ENCODE measurements at places on chromosomes 7 and 10.

- DNase-seq: no peak
These were observed 110.5 kb downstream of the C10orf105 start for GRCh38 chr10:71608819-71609768.

GRCh38 chr10:131657318-131657984, 243.4 kb upstream of the PPP2R2D start:
- DNase-seq: no peak

- DNase-seq: no peak
These were observed 183.5 kb downstream of the MAD1L1 start for GRCh38 chr7:2049111-2049781.

GRCh38 chr10:5534880-5535856, 10.4 kb downstream of the CALML3 start:
- DNase-seq: no peak

- DNase-seq: no peak
These were observed 69.3 kb downstream of the ALOX5 start for GRCh38 chr10:45443101-45444009.

DNA sequence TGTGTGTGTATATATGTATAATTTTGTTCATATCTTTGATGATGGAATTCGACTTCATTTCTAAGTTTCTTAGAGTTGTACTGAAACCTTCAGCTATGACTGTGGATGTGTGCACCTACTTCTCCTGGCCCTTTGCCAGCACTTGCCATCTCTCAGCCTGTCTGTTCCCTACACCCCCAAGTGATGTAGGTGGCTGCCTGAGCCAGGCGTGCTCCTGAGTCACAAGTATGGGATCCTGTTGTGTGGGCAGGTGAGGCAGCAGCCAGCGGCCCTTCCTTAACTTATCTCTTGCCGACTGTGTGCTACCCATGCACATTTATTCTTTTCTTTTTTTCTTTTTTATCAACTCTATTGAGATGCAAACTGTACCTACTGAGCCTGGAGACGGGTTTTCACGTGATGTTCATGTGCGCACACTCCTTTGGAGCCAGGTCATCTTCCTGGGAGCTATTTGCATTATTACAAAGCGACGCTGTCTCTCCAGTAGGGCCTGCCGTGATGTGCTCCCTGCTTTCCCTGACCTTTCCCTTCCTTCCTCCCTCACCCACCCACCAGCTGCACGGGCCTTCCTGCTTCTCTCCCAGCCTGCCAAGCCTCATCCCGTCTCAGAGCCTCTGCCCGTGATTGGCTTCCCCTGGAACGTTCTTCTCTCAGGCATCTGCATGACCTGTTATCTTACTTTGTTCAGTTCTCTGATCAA, 31.3 kb upstream of the GALNT11 start:
- no peak for DNase-seq

DNA sequence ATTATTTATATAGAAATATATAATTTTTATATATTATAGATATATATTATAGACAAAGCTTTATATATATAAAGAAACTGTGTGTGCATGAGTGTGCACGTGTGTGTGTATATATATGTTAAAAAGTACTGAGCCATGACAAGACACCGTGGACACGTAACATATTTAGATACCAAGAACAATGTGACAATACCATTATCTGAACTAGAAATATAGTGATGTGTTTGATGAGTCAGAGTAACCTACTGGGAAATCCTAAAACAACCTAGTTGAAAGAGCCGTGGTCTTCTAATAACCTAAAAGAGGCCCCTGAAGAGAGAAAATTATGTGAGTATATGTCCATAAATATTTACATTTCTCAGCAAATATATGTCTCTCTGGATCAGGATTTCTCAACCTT, 50.7 kb upstream of the ITGB8 start:
- DNase-seq: no peak

DNA sequence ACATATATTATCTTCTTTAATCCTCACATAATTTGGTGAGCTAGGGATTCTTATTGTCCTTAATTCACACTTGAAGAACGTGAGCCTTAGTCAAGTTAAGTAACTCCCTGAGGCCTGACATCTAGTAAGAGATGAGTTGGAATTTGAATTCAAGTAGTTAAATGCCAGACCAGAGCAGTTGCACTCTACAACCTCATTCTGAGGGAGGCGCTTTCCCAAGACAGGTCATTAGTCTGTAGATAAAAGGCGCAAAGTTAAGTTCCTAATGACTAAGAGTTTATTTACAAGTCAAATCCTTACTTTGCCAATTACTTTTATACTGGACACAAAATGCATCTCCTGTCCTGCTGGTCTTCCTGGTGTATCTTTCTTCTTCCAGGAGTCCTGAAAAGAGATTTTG, 3.6 kb upstream of the EXOC6 start:
- DNase-seq: no peak

GRCh38 chr10:101552442-101552841, 35.6 kb downstream of the POLL start:
- DNase-seq: no peak

DNA sequence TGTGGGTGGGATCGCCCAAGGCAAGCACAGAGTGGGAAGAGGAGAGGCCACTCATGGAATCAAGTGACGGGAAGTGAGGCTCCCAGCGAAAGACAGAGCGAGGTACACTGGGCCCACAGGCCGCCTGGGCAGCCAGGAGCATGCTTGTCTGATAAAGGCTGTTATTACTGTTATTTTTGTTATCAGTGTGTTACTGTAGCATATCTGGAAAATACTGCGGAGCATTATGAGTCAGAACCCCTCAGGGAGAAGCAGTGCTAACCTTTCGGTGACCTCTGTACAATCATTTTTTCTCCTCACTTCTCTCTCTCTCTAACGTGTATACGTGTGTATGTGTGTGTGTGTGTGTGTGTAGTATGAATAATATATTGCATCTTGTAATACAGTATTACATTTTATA, 3.8 kb upstream of the TCERG1L start:
- no peak for DNase-seq

GRCh38 chr7:151776876-151777494, 99.9 kb downstream of the PRKAG2 start:
- no peak for DNase-seq

- no peak for DNase-seq
These were observed 31.2 kb downstream of the ZNF467 start for GRCh38 chr7:149742075-149742701.

GRCh38 chr10:21313691-21314090, 211.8 kb downstream of the SKIDA1 start:
- no peak for DNase-seq

GRCh38 chr10:45063591-45064231, 63.0 kb downstream of the ZNF22 start:
- DNase-seq: no peak

- DNase-seq: no peak
These were observed 147.9 kb upstream of the FAM20C start for GRCh38 chr7:44541-44896.

DNA sequence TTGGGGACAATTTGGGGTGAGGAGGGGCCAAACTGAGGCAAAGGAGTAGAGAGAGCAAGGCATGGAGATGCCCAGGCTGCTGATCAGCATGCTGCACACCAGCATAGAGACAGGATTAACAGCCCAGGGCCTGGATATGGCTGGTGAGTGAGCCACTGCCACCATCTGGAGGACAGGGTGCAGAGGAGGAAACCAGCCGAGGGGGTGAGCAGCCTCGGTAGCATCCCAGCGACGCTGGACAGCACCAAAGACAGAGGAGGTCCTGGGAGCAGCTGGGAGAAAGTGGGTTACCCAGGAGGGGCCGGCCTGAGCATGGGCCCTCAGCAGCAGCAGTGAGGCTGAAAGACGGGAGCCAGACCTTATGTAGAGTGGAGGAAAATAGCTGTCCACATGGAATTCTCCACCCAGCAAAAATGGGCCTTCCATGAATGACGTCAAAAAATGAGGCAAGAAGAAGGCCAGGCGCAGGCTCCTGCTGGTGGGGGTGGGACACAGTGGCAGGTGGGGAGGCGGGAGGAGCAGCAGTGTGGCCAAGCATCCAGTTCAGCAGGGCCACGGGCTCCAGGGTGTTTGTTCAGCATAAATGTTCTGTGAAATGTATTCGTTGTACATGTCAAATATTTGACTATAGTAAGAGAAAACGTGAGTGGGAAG, 16.7 kb downstream of the RET start:
- DNase-seq: no peak

- no peak for DNase-seq
These were observed 22.8 kb downstream of the C10orf105 start for GRCh38 chr10:71696628-71697326.

- no peak for DNase-seq
These were observed 531.7 kb downstream of the DNAJB9 start for GRCh38 chr7:109101332-109101731.

DNA sequence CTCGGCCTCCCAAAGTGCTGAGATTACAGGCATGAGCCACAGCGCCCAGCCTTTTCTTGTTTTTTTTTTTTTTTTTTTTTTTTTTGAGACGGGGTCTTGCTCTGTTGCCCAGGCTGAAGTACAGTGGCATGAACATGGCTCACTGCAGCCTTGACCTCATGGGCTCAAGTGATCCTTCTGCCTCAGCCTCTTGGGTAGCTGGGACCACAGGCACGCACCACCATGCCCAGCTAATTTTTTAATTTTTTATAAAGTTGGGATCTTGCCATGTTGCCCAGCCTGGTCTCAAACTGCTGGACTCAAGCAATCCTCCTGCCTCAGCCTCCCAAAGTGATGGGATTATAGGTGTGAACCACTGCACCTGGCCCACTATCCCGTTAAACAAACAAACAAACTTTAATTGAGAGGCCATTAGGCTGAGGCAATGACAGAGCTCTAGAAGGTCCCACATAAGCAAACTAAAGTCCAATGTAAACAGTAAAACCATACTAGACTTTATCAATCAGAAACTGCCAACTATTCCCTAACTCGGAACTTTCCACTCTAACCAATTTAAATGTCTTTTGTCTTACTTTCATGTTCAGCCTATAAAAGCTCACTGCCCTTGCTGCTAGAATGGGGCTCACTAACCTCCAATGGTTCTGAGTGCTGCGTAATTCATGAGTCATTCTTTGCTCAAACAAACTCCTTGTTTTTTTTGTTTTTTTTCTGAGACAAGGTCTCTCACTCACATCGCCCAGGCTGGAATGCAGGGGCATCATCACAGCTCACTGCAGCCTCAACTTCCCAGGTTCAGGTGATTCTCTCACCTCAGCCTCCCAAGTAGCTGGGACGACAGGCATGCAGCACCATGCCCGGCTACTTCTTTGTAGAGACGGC, 1.9 kb downstream of the DHX32 start:
- DNase-seq: no peak

GRCh38 chr10:8173243-8173865, 118.9 kb downstream of the GATA3 start:
- no peak for DNase-seq

DNA sequence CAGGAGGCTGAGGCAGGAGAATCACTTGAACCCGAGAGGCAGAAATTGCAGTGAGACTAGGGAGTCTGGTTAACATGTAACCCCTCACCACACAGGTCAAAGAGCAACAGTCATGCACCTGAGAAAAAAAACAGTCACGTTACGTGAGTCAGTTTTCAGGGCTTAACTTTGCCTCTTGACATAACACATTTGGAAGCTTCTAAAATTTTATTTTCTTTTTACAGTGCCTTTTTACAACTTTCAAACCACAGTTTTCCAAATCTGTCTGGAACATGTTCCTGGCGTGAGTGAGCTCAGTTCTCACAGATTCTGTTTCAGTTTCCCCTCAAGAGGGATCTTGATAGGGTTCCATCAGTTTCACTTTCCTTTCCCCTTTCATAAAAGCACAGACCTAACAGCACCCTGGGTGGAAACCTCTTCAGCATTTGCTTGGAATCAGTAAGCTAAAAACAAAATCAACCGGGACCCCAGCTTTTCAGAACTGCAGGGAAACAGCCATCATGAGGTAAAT, 4.4 kb downstream of the IFIT3 start:
- peak; percentile 45 for DNase-seq

- no peak for DNase-seq
These were observed 348.0 kb downstream of the SORCS1 start for GRCh38 chr10:106816318-106817085.

Measured in urinary bladder (tissue), 4 donors.